A549 treated with CpdA at 1 μM for 4 hours (cell line): ENCODE measurements at places on chromosomes 3 and 15. TPM values are rescaled to one million over a fixed set of nuclear protein-coding genes. Genes with fewer than 3 reads are reported as not detected.

Gene FGD5
- total RNA-seq = 0.05 TPM in 1 of 5 replicates, not detected in the others

Gene RBP2
- not detected in 5 replicates for total RNA-seq

Gene ADPRH
- total RNA-seq = 2.8 to 3.8 TPM (median 2.9 TPM) in 5 replicates

Gene DUOXA1
- total RNA-seq = 0.09 to 0.26 TPM (median 0.16 TPM) in 4 of 5 replicates, not detected in the other

Gene ENTPD3
- 0.13 TPM in 1 of 5 replicates, not detected in the others for total RNA-seq

Gene ZNF445
- total RNA-seq = 2.2 to 3.1 TPM (median 2.8 TPM) in 5 replicates

Gene EBLN2
- 0.31 to 0.55 TPM (median 0.53 TPM) in 5 replicates for total RNA-seq

Gene CGNL1
- 1.5 to 2.0 TPM (median 1.9 TPM) in 5 replicates for total RNA-seq

Gene RPP25
- total RNA-seq = 18.9 to 28.8 TPM (median 27.3 TPM) in 5 replicates

Gene CLSTN2
- 0.02 to 0.08 TPM (median 0.02 TPM) in 5 replicates for total RNA-seq

Gene NANOGP8
- not detected in 5 replicates for total RNA-seq

Gene MESP1
- total RNA-seq = 2.9 to 7.5 TPM (median 6.2 TPM) in 5 replicates

Gene GLDN
- total RNA-seq = not detected in 5 replicates

Gene IL5RA
- not detected in 5 replicates for total RNA-seq

Gene ZNF662
- not detected in 5 replicates for total RNA-seq

Gene DNASE1L3
- 0.09 to 0.30 TPM (median 0.16 TPM) in 3 of 5 replicates, not detected in the others for total RNA-seq

Gene TMEM108
- not detected in 5 replicates for total RNA-seq

Gene TMEM44
- 8.0 to 13.4 TPM (median 11.4 TPM) in 5 replicates for total RNA-seq

Gene CD86
- not detected in 5 replicates for total RNA-seq

Gene SLC9C1
- not detected in 5 replicates for total RNA-seq

Gene AGBL1
- total RNA-seq = not detected in 5 replicates

Gene TICRR
- 12.8 to 15.7 TPM (median 14.9 TPM) in 5 replicates for total RNA-seq

Gene NR2E3
- 0.17 to 0.38 TPM (median 0.21 TPM) in 4 of 5 replicates, not detected in the other for total RNA-seq

Gene SHF
- 0.63 to 1.4 TPM (median 0.76 TPM) in 5 replicates for total RNA-seq

Gene RUBCN
- 7.3 to 10.9 TPM (median 8.4 TPM) in 5 replicates for total RNA-seq

Gene STXBP5L
- total RNA-seq = not detected in 5 replicates

Gene SAMMSON
- total RNA-seq = not detected in 5 replicates
